ENCODE measurements at places on chromosomes 12 and 14.

- no peak overlapping the region for H3K27ac ChIP-seq
- no peaks in the 10 kb centered on the region for H3K36me3 ChIP-seq
- H3K27me3 ChIP-seq, result no peaks in the 10 kb centered on the region
- no peaks in the 10 kb centered on the region for H3K4me1 ChIP-seq
- no peak for DNase-seq
These were observed 75.0 kb downstream of the TRMT5 start for GRCh38 chr14:60905923-60906322.

- no peak overlapping the region for H3K4me3 ChIP-seq
- peaks cover 62% of the 10 kb centered on the region for H3K4me1 ChIP-seq
- H3K27ac ChIP-seq, result no peak overlapping the region
- H3K36me3 ChIP-seq, result no peaks in the 10 kb centered on the region
- no peaks in the 10 kb centered on the region for H3K27me3 ChIP-seq
- DNase-seq, result no peak
These were observed 75.6 kb downstream of the MED13L start for GRCh38 chr12:116201908-116202307.

GRCh38 chr12:117484901-117485300 lies 123.5 kb upstream of the NOS1 start:
- H3K4me1 ChIP-seq, result no peaks in the 10 kb centered on the region
- no peak for DNase-seq
- H3K36me3 ChIP-seq, result no peaks in the 10 kb centered on the region
- no peak overlapping the region for H3K27ac ChIP-seq
- H3K4me3 ChIP-seq, result no peak overlapping the region

- no peaks in the 10 kb centered on the region for H3K27me3 ChIP-seq
- no peak overlapping the region for H3K4me3 ChIP-seq
- H3K27ac ChIP-seq, result no peak overlapping the region
- DNase-seq, result no peak
- peaks cover 1% of the 10 kb centered on the region for H3K4me1 ChIP-seq
- H3K36me3 ChIP-seq, result no peaks in the 10 kb centered on the region
These were observed 439.4 kb upstream of the DCN start for GRCh38 chr12:91622037-91622436.

DNA sequence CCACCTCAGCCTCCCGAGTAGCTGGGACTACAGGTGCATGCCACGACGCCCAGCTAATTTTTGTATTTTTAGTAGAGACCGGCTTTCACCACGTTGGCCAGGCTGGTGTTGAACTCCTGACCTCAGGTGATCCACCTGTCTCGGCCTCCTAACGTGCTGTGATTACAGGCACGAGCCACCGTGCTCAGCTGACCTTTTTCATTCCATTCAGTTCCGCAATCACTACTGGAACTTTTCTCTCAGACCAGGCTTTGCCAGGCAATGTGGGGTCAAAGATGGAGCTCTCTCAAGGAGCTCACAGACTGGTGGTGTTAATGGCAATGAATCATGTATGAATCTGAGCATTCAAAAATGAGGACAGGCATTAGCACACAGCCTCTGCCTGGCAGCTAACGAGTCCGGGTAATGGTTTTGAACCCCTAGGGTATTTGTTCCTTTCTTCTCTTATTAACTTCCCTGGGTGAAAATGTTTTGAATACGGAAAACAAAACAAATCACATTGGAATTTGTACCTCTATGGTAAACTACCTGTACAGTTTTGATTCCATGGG lies 9.4 kb upstream of the TCHP start:
- H3K27me3 ChIP-seq, result no peaks in the 10 kb centered on the region
- no peak for DNase-seq
- H3K36me3 ChIP-seq, result no peaks in the 10 kb centered on the region
- H3K27ac ChIP-seq, result no peak overlapping the region
- H3K4me3 ChIP-seq, result no peak overlapping the region
- peaks cover 23% of the 10 kb centered on the region for H3K4me1 ChIP-seq

GRCh38 chr12:67827820-67828383 lies 161.3 kb upstream of the IFNG-AS1 start:
- no peaks in the 10 kb centered on the region for H3K36me3 ChIP-seq
- H3K4me1 ChIP-seq, result peaks cover 16% of the 10 kb centered on the region
- H3K27me3 ChIP-seq, result no peaks in the 10 kb centered on the region
- DNase-seq, result no peak

GRCh38 chr12:111927346-111927745 lies 85.3 kb downstream of the MAPKAPK5 start:
- DNase-seq, result no peak
- H3K4me1 ChIP-seq, result no peaks in the 10 kb centered on the region
- no peak overlapping the region for H3K27ac ChIP-seq
- no peaks in the 10 kb centered on the region for H3K27me3 ChIP-seq
- H3K4me3 ChIP-seq, result no peak overlapping the region
- H3K36me3 ChIP-seq, result no peaks in the 10 kb centered on the region

- H3K27me3 ChIP-seq, result no peaks in the 10 kb centered on the region
- H3K27ac ChIP-seq, result peak overlapping the region; percentile 82
- peak overlapping the region; percentile 23 for H3K4me3 ChIP-seq
- peaks cover 4% of the 10 kb centered on the region for H3K4me1 ChIP-seq
- no peak for DNase-seq
These were observed 5.2 kb upstream of the LMO3 start for GRCh38 chr12:16611146-16611545.

DNA sequence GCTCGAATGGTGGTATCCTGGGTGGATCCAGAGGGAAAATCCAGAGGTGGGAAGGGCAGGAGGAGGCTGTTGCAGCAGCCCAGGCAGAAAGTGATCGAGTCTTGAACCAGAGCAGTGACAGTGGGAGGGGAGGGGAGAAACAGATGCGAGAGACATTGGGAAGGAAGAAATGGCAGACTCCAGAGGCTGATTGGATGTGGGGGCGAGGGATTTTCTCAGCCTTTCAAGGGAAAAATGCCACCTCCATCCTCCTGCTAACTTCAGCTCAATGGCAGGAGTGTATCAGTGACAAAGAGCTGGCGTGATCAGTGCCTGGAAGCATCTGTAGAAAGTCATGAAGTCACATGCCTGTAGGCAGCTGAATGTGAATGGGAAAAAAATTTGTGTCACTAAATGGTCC lies 38.6 kb upstream of the NRXN3 start:
- H3K27ac ChIP-seq, result no peak overlapping the region
- no peaks in the 10 kb centered on the region for H3K4me1 ChIP-seq
- DNase-seq, result no peak

- peak within 1 kb of the TSS; percentile 71 for H3K4me3 ChIP-seq
- H3K27ac ChIP-seq, result peak within 1 kb of the TSS; percentile 95
- no peaks in the 10 kb centered on the region for H3K36me3 ChIP-seq
- peaks cover 15% of the 10 kb centered on the region for H3K4me1 ChIP-seq
These were observed at the start of gene RPL41 for GRCh38 chr12:56116267-56117081. TSS of gene RPL41 (plus strand) at chr12:56116633.

DNA sequence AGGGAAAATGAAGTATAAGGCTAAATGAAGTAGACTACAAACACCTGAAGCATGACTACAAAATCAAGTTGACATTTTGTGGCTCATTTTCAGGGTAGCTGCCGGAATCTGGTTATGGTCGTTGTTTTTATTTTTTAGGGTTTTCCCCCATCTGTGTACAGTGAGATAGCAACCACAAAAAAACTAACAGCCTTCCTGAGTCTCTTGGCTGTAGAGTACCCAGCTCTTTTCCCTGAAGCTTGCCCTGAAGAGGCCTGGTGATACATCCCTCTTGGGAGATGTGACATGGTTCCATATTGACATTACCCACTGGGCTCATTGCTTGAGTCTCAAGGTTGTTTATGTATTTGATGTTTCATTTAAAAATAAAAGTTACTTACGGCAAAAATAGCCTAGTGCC lies 424.0 kb downstream of the ZFP36L1 start:
- H3K27ac ChIP-seq, result no peak overlapping the region
- H3K27me3 ChIP-seq, result no peaks in the 10 kb centered on the region
- H3K4me3 ChIP-seq, result no peak overlapping the region

DNA sequence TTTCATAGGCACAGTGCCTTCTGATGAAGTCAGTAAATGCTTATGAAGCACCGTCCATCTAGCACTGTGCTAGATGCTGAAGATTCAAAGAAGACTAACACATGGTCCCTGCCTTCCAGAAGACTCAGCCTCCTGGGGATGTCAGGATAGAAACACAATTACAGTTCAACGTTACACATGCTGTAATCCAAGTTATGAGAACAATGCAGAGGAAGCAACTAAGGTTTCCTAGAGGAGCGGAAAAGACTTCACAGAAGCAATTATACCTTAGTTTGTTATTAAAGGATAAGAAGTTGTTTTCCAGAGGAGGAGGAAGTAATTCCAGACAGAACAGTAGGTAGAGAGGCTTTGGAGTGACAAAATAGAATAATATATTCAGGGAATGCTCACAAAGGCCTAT lies 66.9 kb upstream of the FGD4 start:
- no peaks in the 10 kb centered on the region for H3K4me1 ChIP-seq
- no peaks in the 10 kb centered on the region for H3K27me3 ChIP-seq
- no peak overlapping the region for H3K4me3 ChIP-seq

GRCh38 chr12:62763312-62763711 lies 171.6 kb downstream of the PPM1H start:
- no peak for DNase-seq
- no peaks in the 10 kb centered on the region for H3K36me3 ChIP-seq
- no peak overlapping the region for H3K4me3 ChIP-seq

- H3K36me3 ChIP-seq, result no peaks in the 10 kb centered on the region
- no peak overlapping the region for H3K27ac ChIP-seq
- no peaks in the 10 kb centered on the region for H3K4me1 ChIP-seq
These were observed 14.1 kb upstream of the NUMB start for GRCh38 chr14:73472185-73473114.

DNA sequence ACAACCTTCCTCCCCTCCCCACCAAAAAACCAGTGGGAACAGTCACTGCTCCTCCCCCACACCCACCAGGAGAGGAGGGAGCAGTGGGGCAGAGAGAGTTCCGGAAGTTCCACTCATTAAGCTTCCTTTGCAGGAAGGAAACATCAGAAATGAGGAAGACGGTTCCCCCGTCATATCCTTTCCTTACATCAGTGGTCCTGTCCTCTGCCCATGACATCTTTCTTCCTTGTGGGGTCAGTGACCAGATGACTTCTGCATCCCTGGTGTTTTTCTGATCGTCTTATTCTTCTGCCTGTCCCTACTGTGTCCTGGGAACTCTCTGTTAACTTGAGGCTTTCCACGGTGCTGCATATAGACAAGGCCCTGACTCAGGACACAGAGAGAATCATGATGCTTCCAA lies 40.8 kb upstream of the SPTLC2 start:
- no peaks in the 10 kb centered on the region for H3K27me3 ChIP-seq
- H3K4me1 ChIP-seq, result no peaks in the 10 kb centered on the region
- no peak for DNase-seq
- H3K36me3 ChIP-seq, result no peaks in the 10 kb centered on the region
- H3K4me3 ChIP-seq, result no peak overlapping the region

DNA sequence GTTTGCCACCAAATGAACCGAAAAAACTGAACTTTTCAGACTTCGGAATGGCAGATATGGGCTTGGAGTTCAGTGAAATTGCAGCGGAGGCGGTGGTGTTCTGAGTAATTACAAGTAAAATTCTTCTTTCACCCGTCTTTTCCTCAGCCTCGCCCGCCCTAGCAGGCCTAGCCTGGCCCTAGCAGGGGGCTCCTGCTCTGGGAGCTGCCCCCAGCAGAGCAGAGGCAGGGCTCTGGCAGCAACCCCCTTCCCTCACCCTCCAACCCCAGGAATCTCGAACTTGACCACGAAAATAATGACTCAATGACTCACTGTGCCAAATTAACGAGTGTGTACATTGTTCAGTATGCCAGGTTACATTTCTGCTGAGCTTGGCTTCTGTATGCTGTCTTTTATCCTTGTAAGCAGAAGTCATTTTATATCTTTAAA lies 1.1 kb downstream of the PAPLN start:
- peak overlapping the region; percentile 46 for H3K27ac ChIP-seq
- no peaks in the 10 kb centered on the region for H3K36me3 ChIP-seq
- peak overlapping the region; percentile 52 for H3K4me3 ChIP-seq
- peaks cover 60% of the 10 kb centered on the region for H3K4me1 ChIP-seq
- H3K27me3 ChIP-seq, result no peaks in the 10 kb centered on the region

DNA sequence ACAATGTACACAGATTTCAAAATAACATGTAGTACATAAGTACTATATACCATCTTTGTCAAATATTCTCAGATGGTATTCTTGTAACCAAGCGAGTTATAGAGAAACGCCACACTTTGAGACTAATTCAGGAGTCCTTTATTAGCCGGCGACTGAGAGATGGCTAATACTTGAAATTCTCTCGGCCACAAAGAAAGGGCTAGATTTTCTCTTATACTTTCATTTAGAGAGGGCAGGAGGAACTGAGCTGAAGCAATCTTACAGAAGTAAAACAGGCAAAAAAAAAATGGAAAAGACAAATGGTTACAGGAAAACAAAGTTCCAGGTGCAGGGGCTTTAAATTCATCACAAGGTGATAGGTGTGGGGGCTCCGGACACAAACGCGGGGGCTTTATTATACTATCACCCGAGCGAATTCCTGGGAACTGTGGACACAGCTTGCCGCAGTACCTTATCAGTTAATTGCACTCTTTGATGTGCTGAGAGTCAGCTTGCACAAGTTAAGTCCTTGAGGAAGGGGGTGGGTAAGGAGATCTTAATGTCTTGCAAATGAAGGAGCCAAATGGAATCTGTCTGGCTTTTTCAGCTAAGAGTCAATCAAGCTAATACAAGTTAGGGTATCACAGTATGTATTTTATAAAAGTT lies 382.3 kb downstream of the KCNH5 start:
- H3K27ac ChIP-seq, result no peak overlapping the region
- H3K27me3 ChIP-seq, result no peaks in the 10 kb centered on the region
- H3K4me3 ChIP-seq, result no peak overlapping the region
- no peak for DNase-seq

DNA sequence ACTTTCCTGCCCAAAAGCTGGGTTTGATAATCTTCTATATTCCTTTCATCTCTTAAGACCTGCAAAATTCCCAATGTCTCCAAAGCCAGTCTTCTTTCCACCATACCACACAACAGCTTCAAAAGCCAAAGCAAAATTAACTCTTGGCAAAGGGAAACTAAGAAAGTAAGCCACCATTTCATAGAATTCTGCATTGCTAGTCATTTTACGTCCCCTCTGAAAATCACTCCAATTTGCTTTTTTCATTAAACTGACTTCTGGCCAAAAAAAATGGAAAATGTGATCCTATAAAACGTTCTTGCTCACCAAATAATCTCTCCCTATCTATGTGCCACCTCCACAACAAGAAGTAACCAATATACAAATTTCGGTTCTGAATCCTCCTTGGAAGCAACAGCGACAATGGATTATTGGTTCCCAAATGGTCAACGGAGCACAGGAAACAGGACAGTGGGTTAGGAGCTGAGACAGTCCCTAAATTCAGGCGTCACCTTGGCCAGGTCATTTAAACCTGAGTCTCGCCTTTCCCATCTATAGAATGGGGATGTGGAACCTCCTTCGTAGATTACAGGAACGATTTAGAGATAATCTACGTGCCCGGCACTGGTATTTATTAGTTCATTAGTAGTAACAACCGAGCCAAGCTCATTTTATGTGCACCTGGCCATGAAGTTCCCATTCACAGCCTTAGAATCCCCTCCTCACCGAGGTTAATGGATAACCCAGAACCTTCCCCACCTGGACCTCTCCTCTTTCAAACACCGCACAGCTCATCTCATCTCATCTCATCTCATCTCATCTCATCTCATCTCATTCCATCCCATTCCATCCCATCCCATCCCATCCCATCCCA lies 1.2 kb downstream of the NT5DC3 start:
- H3K36me3 ChIP-seq, result no peaks in the 10 kb centered on the region
- DNase-seq, result no peak
- peak overlapping the region; percentile 89 for H3K27ac ChIP-seq

- no peak overlapping the region for H3K4me3 ChIP-seq
- H3K4me1 ChIP-seq, result no peaks in the 10 kb centered on the region
These were observed 55.8 kb downstream of the MAP3K9 start for GRCh38 chr14:70753518-70753953.
